ENCODE measurements at places on chromosomes 5 and 9.

DNA sequence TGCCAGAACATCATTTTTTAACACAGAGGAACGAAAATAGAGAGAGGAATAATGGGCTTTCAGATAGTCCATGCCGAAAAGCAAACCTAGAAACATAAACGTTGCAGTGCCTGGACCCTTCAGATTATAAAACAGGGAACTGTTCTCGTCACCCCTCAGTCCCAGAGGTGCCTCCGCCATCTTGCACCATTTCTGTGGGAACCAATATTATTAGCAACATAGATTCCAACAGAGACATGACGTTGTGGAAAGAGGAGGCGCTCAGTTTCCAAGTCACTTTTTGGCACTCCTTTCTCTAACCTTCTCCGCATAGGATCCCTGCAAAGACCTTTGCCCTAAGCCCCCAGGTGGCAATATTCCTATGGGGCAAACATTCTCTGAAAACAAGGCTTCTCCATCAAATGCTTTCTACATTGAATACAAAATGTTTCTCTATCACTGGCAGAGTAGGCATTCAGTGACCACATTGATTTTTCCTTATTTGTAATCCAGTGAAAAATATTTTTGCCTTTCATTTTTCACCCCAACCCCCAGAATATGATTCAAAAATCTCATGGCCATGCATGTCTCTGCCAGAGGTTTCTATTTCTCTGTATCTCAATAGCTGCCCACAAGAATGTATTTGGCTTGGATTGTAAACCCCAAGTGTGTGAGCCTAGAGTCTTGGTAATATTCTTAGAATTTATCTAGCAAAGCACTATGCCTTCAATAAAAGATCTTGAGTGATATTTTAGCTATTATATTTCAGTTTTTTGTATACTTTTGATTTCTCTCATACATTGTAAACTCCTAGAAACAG, 500.8 kb upstream of the WWC1 start:
- no peak for DNase-seq

DNA sequence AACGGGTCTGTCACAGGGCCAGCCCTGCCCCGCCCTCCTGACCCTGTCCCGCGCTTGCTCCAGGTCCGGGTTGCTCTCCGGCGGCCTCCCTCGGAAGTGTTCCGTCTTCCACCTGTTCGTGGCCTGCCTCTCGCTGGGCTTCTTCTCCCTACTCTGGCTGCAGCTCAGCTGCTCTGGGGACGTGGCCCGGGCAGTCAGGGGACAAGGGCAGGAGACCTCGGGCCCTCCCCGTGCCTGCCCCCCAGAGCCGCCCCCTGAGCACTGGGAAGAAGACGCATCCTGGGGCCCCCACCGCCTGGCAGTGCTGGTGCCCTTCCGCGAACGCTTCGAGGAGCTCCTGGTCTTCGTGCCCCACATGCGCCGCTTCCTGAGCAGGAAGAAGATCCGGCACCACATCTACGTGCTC, 4.2 kb downstream of the B4GALT7 start:
- DNase-seq: no peak

GRCh38 chr9:93223260-93224180, 39.6 kb downstream of the WNK2 start:
- DNase-seq: no peak

GRCh38 chr5:125481506-125482465, 735.3 kb upstream of the ZNF608 start:
- no peak for DNase-seq

- DNase-seq: no peak
Observed at GRCh38 chr9:133106511-133107244, 14.4 kb downstream of the RALGDS start.

DNA sequence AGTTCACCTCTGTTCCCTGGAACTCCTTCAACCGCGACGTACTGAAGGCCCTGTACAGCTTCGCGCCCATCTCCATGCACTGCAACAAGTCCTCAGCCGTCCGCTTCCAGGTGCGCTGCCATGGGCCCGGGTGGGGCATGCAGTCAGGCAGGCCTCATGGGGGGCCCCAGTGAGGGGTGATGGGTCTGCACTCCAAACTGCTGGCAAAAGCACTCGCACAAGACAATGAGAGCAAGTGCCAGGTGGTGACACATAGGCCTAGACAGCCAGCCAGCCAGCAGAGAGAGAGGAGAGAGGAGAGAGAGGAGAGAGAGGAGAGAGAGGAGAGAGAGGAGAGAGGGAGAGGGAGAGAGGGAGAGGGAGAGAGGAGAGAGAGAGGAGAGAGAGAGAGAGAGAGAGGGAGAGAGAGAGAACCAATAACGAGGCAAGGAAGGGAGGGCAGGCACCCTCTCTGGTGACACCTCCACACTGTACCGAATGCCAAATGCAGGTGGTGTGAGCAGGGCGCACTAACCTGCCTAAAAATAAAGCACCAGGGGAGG, 21.0 kb downstream of the DBH start:
- DNase-seq: no peak

DNA sequence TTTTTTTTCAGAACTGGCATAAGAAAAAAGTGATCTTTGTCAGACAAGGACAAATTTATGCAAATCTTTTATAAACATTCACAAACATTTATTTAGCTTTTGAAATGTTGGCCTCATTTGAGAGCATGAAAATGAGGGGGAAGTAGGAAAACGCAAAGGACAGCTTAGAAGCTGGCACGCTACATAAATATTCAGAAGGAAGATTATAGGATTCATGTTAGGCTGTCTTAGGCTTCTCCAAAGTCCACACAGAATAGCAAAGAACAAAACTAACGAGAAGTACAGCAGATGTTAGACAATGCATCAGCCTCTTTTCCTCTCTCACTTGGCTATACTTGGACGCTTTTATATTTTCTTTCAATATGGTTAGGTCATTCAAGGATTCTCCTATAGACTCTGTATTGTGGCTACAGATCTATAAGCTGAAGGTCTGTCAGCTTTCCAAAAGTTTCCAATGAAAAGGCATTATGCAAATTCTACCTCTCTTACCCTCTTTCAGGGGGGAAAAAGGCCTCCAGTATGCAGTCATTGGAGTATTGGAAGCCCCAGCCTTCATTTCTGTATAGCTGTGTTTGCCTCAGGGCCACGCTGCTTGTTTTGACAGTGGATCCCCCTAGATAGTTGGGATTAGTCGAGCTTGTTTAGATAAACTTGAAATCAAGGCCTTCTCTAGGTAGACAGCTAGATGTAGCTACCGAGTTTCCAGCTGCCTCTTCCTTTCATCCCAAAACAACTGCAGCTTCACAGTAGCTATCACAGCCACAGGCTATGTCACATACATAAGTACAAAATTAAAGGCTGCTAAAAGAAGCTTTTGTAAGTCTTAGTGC, 153.0 kb downstream of the DENND1A start:
- no peak for DNase-seq

- DNase-seq: no peak
Observed at GRCh38 chr9:34571481-34571810, 18.1 kb downstream of the CNTFR start.

DNA sequence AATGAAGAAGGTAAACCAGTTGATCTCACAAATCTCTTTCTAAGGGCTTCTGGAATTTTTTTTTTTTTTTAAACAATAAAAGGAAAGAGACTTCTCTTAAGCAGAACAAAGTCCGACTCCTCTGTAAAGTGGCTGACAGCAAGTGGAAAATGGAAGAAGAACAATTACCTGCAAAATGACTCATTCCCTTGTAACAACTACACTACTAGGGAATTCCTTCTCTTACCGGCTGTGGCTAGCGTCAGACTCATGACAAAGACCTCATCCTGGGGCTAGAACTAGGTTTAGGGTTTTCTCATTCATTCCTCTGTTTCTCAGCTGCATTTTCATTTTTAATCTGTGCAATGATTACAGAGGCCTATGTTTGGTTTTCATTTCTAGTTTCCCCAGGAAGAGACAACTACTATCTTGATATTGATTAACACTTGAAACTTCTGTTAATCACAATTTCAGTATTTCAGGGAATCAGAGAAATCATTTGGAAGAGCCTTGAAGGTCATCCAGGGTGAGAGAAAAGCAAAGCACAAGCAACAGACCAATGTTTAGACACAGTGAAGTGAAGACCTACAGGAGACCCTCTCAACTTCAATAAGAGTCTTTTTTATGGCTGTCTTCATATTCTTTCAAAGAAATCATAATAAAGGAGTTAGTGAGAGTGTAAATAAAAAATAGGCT, 437.9 kb downstream of the RAB3C start:
- DNase-seq: no peak

DNA sequence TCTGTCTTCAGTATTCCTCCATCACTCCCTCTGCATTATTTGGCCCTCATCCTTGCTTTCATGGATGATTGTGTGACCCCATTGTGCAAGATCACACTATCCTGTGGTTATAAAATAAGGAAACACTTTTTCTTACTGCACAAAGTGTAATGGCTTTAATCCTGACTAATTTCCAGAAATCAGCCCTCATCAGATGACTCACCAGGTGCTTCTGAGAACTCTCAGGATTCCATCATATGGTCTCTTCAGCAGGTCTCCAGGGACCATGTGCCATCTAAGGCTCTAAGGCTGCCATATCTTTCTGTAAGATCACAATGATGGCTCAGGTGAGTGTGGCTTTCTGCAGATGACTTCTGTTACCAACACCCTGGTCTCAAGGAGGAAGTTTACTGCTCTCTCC, 27.3 kb upstream of the FER start:
- DNase-seq: no peak

GRCh38 chr5:177595026-177595585, 3.1 kb downstream of the TMED9 start:
- no peak for DNase-seq

GRCh38 chr9:9950813-9951212, 662.0 kb downstream of the PTPRD start:
- no peak for DNase-seq

DNA sequence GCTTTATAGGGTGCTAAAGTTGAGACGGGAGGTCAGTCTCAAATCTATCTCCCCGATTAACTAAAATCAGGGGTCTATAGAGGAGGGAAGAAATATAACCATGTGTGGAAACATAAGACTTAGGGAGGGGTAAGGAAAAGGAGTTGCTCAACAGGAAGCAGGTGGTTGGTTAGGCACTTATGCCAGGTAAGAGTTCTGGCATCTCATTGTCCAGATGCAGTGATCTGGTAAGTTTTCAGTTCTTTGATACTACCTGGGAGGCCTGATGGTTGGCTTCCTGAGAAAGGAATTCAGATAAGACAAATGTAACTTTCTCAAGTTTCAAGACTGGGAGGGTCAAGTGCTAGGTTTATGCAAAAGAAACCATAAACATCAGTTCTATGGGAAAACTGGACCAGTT, 47.7 kb downstream of the CERT1 start:
- no peak for DNase-seq

- DNase-seq: no peak
Observed at GRCh38 chr9:75185585-75186170, 97.4 kb downstream of the OSTF1 start.

GRCh38 chr9:35481347-35481975, 8.4 kb upstream of the RUSC2 start:
- DNase-seq: no peak

DNA sequence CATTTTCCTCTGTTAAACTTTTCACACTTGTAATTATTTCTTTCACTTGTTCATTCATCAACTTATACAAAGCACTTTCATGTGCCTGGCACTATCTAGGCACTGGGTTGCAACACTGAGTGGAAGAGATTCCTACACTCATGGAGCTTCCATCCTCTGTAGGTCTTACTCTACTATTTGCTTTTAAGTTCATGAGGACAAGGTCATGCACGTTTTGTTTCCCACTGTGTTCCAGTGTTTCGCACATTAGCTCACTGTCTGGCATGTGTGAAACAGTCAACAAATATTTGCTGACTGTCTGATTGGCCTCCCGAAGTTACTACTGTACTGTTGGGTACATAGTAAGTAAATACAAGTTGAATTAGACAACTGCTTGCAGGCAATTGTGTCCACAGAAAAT, 87.9 kb upstream of the IFNK start:
- no peak for DNase-seq

- DNase-seq: no peak
Observed at GRCh38 chr9:130490981-130491380, 46.2 kb downstream of the ASS1 start.

DNA sequence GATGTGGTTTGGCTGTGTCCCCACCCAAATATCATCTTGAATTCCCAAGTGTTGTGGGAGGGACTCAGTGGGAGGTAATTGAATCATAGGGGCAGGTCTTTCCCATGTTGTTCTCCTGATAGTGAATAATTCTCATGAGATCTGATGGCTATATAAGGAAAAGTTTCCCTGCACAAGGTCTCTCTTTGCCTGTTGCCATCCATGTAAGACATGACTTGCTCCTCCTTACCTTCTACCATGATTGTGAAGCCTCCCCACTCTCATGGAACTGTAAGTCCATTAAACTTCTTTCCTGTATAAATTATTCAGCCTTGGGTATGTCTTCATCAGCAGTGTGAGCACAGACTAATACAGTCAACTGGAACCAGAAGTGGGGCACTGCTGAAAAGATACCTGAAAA, 262.4 kb upstream of the RFX3 start:
- no peak for DNase-seq

DNA sequence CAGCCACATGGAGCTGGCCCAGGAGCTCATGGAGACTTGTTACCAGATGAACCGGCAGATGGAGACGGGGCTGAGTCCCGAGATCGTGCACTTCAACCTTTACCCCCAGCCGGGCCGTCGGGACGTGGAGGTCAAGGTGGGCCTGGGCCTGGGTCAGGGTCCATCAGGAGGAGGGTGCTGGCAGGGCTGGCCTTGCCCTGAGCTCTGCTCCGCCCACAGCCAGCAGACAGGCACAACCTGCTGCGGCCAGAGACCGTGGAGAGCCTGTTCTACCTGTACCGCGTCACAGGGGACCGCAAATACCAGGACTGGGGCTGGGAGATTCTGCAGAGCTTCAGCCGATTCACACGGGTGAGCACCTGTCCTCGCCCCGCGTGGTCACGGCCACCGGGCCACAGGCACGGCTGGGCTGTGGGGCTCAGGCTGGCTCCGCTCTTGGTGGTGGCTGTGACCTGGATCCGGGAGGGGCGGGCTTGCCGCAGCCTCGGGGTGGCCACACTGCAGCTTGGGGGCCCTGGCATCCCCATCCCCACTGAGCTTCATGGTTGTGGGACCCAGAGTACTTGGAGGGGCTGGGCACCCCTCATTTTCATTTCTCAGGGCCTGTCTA, 7.1 kb downstream of the DPP7 start:
- DNase-seq: no peak

DNA sequence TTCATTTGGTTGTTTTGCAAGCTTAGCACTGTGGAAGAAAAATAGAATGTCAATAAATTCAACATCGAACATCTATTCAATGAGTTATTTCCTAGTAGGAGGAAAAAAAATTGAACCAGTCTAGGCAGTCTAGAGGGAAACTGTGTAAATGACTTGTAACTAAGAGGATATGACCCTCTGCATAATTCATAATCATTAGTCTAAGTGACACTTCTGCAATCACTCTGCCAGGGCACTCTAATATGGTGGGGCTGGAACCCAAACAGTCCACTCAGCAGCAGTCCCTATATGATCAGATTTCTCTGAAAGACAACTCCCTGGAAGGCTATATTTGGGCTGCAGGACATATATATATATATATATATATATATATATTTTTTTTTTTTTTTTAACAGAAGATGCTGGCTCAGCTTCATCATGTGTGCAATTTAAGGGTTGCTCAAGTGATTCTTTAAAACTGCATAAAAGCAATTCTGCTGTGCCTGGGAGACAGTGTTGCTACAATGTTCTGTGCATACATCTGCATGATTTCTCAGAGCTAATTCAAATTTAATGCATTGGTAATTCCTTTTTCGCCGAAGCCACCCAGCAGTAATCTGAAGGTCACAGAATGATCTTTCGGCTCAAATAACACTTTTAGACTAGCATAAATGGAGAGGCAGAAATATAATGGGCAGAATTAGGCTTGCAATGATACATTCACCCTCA, 482.1 kb upstream of the ZNF608 start:
- no peak for DNase-seq

- DNase-seq: peak; percentile 35
Observed at GRCh38 chr9:84937180-84937579, 267.7 kb downstream of the NTRK2 start.

All from iPS DF 19.7 (cell line).